ENCODE measurements at places on chromosomes 1 and 21. TPM values are rescaled to one million over a fixed set of nuclear protein-coding genes. Genes with fewer than 3 reads are reported as not detected.

DNA sequence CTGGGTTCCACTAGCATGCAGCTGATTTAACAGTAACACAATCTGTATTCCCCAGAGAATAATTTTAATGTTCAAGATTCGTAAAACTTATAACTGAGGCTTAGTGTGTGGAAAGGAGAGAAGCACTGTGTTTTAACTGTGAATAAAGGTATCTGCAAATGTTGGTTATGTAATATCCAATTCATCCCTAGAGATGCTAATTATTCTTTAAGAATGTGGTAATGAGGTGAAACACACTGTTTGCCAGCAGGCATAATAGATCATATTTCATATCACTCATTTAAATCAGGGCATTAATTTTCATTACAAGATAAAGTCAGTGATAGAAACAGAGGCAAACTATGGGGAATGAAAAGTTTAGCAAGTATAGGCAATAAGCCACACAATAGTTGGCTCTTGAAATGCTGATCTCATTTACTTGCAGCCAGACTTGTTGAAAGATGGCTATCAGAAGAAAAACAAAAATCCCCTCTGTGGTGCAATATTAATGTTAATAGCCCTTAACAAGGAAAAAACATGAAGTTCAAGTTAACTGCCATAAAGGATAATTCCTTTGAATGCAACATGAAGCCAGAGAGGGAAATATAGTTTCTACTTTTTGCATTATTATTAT is 33.4 kb downstream of the HMCN1 start:
- no peak for DNase-seq

GRCh38 chr1:221294242-221294641 is 415.0 kb downstream of the HLX start:
- DNase-seq: no peak

- DNase-seq: no peak
These were observed 17.8 kb upstream of the TTC4 start for GRCh38 chr1:54697896-54698295.

GRCh38 chr1:2446394-2446793 is 29.7 kb upstream of the PLCH2 start:
- no peak for DNase-seq

GRCh38 chr1:201890223-201890622 is 1.5 kb downstream of the SHISA4 start:
- no peak for DNase-seq

ADAMTS1 gene
- 93.7 TPM for polyA plus RNA-seq

SDE2 gene
- 13.2 TPM for polyA plus RNA-seq

SRM gene
- 52.5 TPM for polyA plus RNA-seq

BSND gene
- polyA plus RNA-seq: not detected

MSH4 gene
- 0.07 TPM for polyA plus RNA-seq

LIN28A gene
- polyA plus RNA-seq: not detected

PLXNA2 gene
- 10.7 TPM for polyA plus RNA-seq
